Esophagus squamous epithelium (tissue), 5 donors: ENCODE measurements at places on chromosomes 7 and 10. TPM values are rescaled to one million over a fixed set of nuclear protein-coding genes. Genes with fewer than 3 reads are reported as not detected.

- peaks cover 19% of the 10 kb centered on the region for H3K4me1 ChIP-seq
- peak overlapping the region; percentile 84 for H3K4me3 ChIP-seq
- DNase-seq, result no peak
- H3K27me3 ChIP-seq, result no peaks in the 10 kb centered on the region
Measured at GRCh38 chr7:151225948-151226510, 976 bp downstream of the ABCF2 start.

GRCh38 chr7:1829111-1829510, 159.0 kb downstream of the ELFN1 start:
- H3K27ac ChIP-seq, result no peak overlapping the region
- H3K27me3 ChIP-seq, result no peaks in the 10 kb centered on the region
- H3K36me3 ChIP-seq, result peaks cover 5% of the 10 kb centered on the region
- H3K4me1 ChIP-seq, result no peaks in the 10 kb centered on the region
- no peak overlapping the region for H3K4me3 ChIP-seq

- no peaks in the 10 kb centered on the region for H3K4me1 ChIP-seq
- H3K27ac ChIP-seq, result no peak overlapping the region
- H3K36me3 ChIP-seq, result no peaks in the 10 kb centered on the region
- no peak for DNase-seq
Measured at GRCh38 chr10:45198486-45199204, 116.8 kb downstream of the OR13A1 start.

Gene PIP
- not detected for total RNA-seq

- no peaks in the 10 kb centered on the region for H3K27me3 ChIP-seq
- H3K4me1 ChIP-seq, result peaks cover 8% of the 10 kb centered on the region
- no peak overlapping the region for H3K27ac ChIP-seq
- H3K36me3 ChIP-seq, result no peaks in the 10 kb centered on the region
Measured at GRCh38 chr10:124296121-124296812, 122.5 kb downstream of the OAT start.

Gene FAM25A
- total RNA-seq, result 57.1 TPM

DNA sequence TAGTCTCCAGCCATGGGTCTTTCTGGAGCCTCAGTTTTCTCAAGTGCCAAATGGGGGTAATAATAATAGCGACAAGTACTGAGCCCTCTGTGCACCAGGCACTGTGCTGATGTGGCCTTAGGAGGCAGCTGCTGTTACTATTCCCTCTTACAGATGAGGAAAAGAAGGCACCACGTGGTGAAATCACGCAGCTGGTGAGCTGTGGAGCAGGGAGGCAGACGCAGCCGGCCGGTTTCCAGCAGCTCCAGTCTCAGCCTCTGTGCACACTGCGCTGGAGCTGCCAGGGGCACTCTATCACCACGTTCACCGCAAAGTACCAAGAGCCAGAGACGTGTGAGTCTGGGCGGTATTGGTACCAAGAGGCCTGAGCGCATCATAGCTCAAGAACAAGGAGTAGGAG, 9.6 kb downstream of the PYROXD2 start:
- peaks cover 9% of the 10 kb centered on the region for H3K36me3 ChIP-seq
- H3K27ac ChIP-seq, result no peak overlapping the region
- no peaks in the 10 kb centered on the region for H3K27me3 ChIP-seq

Gene NFE2L3
- total RNA-seq, result 2.0 TPM

DNA sequence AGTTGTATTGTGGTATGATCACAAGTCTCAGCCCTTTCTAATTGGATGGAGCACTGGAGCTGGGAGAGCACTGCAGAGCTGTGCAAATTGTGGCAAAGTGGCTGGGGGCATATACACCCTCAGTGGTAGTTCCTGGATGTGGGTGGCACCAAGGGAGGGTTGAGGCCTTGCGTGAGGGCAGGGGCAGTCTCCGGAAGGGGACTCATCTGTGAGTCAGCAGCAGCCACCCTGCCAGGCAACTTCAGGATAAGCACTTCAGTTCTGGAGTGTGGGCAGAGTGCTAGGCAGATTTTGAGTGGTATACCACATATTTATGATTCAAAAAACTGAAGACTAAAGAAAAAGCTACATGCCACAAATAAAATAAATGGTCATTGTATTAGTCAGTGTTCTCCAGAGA, 210.5 kb downstream of the ETV1 start:
- H3K27ac ChIP-seq, result no peak overlapping the region
- H3K27me3 ChIP-seq, result no peaks in the 10 kb centered on the region
- DNase-seq, result no peak
- H3K36me3 ChIP-seq, result no peaks in the 10 kb centered on the region
- H3K4me3 ChIP-seq, result no peak overlapping the region

- no peak overlapping the region for H3K27ac ChIP-seq
- H3K4me3 ChIP-seq, result no peak overlapping the region
- H3K36me3 ChIP-seq, result no peaks in the 10 kb centered on the region
- DNase-seq, result no peak
- H3K27me3 ChIP-seq, result no peaks in the 10 kb centered on the region
Measured at GRCh38 chr7:155942226-155942950, 130.1 kb upstream of the SHH start.

DNA sequence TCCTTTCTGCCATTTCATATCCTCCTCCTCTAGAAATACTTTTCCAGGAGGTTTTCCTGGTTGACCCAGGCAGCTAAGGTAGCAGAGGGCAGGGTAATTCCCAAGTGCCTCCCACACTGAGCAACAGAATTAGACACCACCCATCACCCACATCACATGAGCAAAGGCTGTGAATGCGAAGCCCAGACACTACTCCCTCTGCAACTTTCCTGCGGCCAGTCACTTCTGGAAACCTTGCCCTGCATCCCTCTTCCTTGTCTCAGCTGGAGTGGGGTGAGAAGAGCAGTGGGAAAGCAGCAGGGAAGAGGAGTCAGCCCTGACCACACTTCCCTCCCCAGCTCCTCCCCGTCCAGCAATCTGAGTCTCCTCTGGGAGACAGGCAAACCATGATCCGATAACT, 15.2 kb downstream of the TMEM176B start:
- no peak for DNase-seq
- no peaks in the 10 kb centered on the region for H3K36me3 ChIP-seq
- no peak overlapping the region for H3K4me3 ChIP-seq
- H3K27me3 ChIP-seq, result no peaks in the 10 kb centered on the region
- H3K27ac ChIP-seq, result peak overlapping the region; percentile 60

- no peak overlapping the region for H3K4me3 ChIP-seq
- H3K27ac ChIP-seq, result no peak overlapping the region
- DNase-seq, result no peak
- H3K36me3 ChIP-seq, result no peaks in the 10 kb centered on the region
- no peaks in the 10 kb centered on the region for H3K4me1 ChIP-seq
Measured at GRCh38 chr10:132194726-132195125, 8.0 kb downstream of the DPYSL4 start.

GRCh38 chr7:24885305-24885704, 94.7 kb downstream of the OSBPL3 start:
- no peaks in the 10 kb centered on the region for H3K27me3 ChIP-seq
- no peak for DNase-seq
- H3K4me1 ChIP-seq, result no peaks in the 10 kb centered on the region
- H3K27ac ChIP-seq, result no peak overlapping the region

Gene INMT
- total RNA-seq, result 40.2 TPM

Gene YWHAG
- 52.8 TPM for total RNA-seq

- H3K27me3 ChIP-seq, result no peaks in the 10 kb centered on the region
- peaks cover 36% of the 10 kb centered on the region for H3K4me1 ChIP-seq
- H3K4me3 ChIP-seq, result no peak overlapping the region
- peak overlapping the region; percentile 71 for H3K27ac ChIP-seq
- H3K36me3 ChIP-seq, result peaks cover 42% of the 10 kb centered on the region
Measured at GRCh38 chr10:109892117-109892516, 31.2 kb downstream of the XPNPEP1 start.

DNA sequence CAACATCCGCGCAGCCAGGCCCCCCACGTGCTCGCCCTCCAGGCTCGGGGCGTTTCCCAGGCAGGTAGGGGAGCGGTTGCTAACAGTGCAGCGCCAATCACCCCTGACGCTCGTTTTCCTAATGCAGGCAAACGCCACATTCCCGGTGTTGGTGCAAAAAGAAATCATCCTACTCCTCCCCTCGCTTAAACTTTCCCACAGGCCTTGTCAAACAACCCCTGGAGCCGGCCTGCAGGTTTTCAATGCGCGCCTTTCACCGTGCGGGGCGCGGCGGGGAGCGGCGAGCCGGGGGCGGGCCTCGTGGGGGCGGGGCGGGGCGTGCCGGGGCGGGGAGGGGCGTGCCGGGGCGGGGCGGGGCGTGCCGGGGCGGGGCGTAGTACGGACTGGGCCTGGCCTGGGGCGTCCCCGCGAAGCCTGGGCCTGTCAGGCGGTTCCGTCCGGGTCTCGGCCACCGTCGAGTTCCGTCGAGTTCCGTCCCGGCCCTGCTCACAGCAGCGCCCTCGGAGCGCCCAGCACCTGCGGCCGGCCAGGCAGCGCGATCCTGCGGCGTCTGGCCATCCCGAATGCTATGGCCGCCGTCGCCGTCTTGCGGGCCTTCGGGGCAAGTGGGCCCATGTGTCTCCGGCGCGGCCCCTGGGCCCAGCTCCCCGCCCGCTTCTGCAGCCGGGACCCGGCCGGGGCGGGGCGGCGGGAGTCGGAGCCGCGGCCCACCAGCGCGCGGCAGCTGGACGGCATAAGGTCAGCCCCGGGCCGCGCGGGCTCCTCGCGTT, at the start of gene ECHDC3:
ECHDC3 (plus strand) TSS at position 374 of the 770 bp plus-strand sequence; CDS start at position 569, 195 bp downstream.
- DNase-seq, result peak; percentile 12
- H3K4me3 ChIP-seq, result peak within 1 kb of the TSS; percentile 78
- peaks cover 8% of the 10 kb centered on the region for H3K4me1 ChIP-seq
- H3K27me3 ChIP-seq, result no peaks in the 10 kb centered on the region
- no peaks in the 10 kb centered on the region for H3K36me3 ChIP-seq
- peak within 1 kb of the TSS; percentile 88 for H3K27ac ChIP-seq

DNA sequence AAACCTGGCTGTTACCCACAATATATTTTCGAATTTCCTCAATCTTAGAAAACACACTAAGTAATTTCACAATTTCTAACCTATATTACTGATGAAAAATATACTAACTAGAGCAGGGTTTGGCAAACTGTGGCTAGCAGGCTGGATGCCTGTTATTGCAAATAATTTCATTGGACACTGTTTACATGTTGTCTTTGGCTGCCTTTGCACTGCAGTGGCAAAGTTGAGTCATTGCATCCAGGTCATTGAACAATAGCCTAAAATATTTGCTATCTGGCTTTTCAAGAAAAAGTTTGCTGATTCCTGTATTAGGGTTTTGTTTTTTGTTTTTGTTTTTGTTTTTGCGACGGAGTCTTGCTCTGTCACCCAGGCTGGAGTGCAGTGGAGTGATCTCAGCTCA, 47.2 kb downstream of the KIF11 start:
- no peaks in the 10 kb centered on the region for H3K27me3 ChIP-seq
- DNase-seq, result no peak
- no peaks in the 10 kb centered on the region for H3K4me1 ChIP-seq

DNA sequence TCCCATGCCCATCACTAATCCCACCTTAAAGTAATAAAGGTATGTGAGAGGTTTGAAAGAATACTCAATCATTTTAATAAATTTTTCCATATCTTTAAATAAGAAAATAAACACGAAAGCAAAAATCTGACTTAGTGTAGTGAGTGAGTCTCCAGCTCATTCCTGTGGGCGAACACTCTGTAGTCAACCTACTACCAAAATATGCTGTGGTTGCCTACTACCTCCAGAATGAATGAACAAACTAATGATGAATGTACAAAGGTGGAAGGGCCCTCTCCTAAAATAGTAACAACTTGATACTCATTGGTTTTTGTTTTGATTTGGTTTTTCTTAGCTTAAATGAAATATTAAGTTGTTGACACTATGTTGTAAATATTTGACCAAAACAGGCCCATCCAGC, 195.5 kb upstream of the HPS1 start:
- no peak for DNase-seq
- H3K4me3 ChIP-seq, result no peak overlapping the region
- no peaks in the 10 kb centered on the region for H3K27me3 ChIP-seq
- no peaks in the 10 kb centered on the region for H3K4me1 ChIP-seq

DNA sequence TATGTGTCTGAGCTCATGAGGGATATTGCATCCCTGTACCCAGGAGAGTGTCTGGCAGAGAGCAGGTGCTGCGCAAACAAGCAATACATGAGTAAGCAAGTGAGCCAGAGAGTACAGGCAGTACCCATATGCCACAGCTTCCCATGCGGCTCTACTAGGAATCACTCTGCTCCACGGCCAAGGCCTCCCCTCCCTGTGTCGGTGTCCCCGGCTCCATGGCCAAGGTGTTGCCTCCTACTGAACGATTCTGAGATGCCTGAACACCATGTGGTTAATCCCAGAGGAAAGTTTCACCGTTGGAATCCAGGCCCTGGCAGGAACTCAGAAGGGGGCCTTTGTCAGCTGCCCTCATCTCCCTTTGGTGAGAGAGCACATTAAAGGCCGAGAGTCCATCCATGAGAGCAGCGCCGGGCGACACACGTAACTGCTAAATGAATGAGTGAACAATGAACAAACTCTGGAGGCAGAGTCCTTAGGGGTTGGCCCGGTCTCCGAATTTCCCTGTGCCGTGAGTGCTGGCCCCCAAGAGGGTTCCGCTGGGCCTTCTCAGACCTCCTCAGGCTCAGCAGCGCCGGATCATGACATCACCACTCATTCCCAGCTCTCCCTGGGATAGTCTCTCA, 136.0 kb upstream of the FAM20C start:
- no peaks in the 10 kb centered on the region for H3K4me1 ChIP-seq
- no peak overlapping the region for H3K4me3 ChIP-seq
- H3K27me3 ChIP-seq, result no peaks in the 10 kb centered on the region
- H3K36me3 ChIP-seq, result no peaks in the 10 kb centered on the region
- no peak for DNase-seq

Gene UFSP1
- 1.3 TPM for total RNA-seq

Gene NOM1
- total RNA-seq, result 26.9 TPM

DNA sequence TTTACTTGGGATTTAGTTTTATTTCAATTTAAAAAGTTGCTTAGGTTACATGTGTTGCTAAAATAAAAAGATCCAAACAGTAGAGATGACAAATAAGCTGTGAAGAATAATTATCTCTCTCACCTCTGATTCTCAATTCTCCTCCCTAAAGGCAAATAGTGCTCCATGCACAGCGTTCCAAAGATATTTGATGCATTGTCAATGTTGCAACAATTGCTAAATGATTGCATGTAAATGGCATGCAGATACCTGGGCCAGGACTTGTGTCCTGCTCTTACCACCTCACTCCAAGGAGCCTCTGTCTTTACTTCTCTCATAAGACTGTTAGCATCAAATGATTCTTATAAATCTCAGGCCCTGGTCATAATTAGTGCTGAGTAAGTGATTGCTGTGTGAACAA, 217.7 kb downstream of the SEC23IP start:
- H3K36me3 ChIP-seq, result no peaks in the 10 kb centered on the region
- H3K27ac ChIP-seq, result no peak overlapping the region

DNA sequence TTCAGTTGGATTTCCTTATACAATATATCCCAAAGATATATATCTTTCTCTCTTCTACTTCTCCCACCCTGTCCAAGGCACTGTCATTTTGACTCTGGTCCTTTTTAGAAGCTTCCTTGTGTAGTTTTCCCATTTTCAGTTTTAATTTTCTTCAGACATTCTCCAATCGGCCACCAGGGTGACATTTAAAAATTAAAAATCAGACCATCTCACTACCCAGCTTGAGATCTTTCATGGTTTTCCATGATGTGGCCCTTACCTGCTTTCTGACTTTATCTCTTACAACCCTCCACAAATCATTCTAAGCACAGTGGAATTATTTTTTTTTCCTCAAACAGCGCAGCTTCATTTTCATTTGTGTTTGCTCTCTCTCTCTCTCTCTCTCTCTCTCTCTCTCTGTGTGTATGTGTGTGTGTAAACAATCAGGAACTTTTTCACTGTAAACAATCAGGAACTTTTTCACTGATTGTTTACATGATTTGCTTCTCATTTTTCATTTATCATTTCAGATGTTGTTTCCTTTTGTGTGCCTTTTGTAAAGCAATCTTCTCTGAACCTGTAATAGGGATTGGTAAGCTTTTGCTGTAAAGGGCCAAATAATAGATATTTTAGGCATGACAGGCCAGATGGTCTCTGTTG, 348.9 kb downstream of the ATRNL1 start:
- no peak for DNase-seq
- H3K27ac ChIP-seq, result no peak overlapping the region
- no peak overlapping the region for H3K4me3 ChIP-seq
- H3K4me1 ChIP-seq, result no peaks in the 10 kb centered on the region
- no peaks in the 10 kb centered on the region for H3K27me3 ChIP-seq
- no peaks in the 10 kb centered on the region for H3K36me3 ChIP-seq
